Regular cardiac myocyte (primary cell): ENCODE measurements at places on chromosomes 7 and 10. TPM values are rescaled to one million over a fixed set of nuclear protein-coding genes. Genes with fewer than 3 reads are reported as not detected.

Gene SPDYE9
- total RNA-seq, result not detected in 2 replicates

Gene CPA1
- not detected in 2 replicates for total RNA-seq

Gene EDRF1
- 20.9 and 25.9 TPM in 2 replicates for total RNA-seq

Gene TDRD1
- total RNA-seq, result 1.9 and 5.1 TPM in 2 replicates

Gene AGAP5
- 2.0 and 2.1 TPM in 2 replicates for total RNA-seq

Gene OLAH
- 0.38 and 2.5 TPM in 2 replicates for total RNA-seq

Gene PODXL
- total RNA-seq, result 2.0 and 29.1 TPM in 2 replicates

Gene HOXA9
- total RNA-seq, result not detected in 2 replicates

Gene OGDHL
- 0.28 and 0.38 TPM in 2 replicates for total RNA-seq

Gene SEMA3D
- total RNA-seq, result 7.0 and 13.2 TPM in 2 replicates
